CD4-positive, alpha-beta T cell treated with Interleukin-6 at 100 ng/mL for 8 hours (primary cell): ENCODE measurements at places on chromosomes 6 and 20.

- DNase-seq, result peak; percentile 84
These were observed 124.6 kb upstream of the BTN3A2 start for GRCh38 chr6:26240157-26241032.

GRCh38 chr20:38363004-38363747 lies 16.9 kb downstream of the LBP start:
- no peak for DNase-seq

DNA sequence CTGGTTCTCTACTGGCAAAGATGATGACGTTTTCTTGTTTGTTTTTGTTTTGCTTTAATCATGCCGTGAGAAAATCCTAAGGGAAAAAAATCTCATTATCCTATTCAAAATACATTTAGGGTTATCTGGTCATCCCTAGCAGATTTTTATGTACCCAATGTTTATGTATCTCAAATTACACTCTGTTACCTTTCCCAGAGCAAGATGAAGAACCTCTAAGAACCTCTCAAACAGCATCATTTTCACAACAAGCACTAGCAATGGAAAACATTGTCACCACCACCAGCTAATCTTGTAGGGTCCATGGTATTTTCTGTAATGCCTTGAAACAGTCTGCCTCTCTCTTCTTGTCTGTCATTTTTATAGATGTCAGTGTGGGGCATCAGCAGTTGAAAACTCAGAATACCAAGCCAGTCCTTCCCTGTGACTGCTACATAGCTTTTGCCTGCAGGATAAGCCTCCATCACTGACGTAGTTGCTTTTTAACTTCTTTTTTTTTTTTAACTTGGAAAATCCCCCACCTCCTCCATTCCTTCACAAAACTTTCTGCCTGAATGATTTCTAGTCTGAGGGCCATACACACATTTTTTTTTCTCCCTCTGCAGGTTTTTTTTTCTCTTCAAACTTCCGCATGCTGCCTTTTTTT lies 2.4 kb upstream of the SNAP25 start:
- DNase-seq, result no peak

DNA sequence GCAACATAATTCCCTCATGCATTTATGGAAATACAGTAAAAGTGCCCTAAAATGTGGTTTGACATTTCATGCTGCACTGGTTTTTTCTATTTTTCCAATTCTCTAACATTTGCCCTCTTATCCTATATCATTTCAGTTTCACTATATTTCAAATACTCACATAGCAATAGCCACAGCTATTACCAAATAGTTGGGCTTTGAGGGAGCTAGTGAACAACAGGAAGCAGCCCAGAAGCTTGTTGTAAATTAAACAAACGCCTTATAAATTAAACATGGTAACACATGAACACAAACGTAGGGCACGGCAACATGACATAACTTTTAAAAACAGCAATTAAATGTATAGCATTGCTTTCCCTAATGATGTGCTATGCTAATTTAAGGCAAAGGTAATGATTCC lies 469.0 kb downstream of the CDC5L start:
- DNase-seq, result no peak

DNA sequence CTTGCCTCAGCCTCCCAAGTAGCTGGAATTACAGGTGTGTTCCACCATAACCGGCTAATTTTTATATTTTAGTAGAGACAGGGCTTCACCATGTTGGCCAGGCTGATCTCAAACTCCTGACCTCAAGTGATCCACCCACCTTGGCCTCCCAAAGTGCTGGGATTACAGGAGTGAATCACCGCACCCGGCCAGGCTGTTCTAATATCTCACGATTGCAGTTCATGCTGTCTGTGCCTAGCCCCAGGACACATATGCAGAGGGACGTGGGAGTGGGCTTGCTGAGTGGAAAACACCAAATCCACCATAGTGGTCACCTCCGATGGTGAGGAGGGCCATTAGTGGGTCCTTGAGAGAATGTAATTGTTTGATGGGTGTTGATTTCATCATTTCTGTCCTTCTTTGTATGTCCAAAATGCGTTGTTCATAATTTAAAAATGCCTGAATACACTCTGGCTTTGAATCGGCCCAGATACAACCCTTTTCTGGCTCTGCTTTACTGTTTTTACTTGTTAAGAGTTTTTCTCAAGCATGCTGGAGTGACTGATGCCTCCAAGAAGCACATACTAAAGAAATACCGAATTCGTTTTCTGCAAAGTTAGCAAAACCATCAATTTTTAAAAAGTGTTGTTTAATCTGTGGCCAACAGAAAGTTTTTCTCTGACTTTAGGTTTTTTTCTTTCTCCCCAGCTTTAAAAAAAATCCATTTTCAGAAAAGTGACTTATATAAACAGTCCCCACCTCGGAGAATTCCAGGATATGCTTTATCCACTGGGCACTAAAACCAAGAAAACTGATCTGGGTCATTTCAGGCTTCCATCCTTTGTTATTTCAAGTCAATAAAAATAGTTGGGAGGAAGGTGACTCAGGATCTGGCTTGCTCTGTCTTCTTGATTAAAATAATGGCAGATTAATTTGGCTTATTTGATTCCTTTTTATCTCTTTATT lies 18.8 kb upstream of the RALGAPA2 start:
- DNase-seq, result no peak
